AG09309 (cell line): ENCODE measurements at places on chromosomes 16 and 17.

DNA sequence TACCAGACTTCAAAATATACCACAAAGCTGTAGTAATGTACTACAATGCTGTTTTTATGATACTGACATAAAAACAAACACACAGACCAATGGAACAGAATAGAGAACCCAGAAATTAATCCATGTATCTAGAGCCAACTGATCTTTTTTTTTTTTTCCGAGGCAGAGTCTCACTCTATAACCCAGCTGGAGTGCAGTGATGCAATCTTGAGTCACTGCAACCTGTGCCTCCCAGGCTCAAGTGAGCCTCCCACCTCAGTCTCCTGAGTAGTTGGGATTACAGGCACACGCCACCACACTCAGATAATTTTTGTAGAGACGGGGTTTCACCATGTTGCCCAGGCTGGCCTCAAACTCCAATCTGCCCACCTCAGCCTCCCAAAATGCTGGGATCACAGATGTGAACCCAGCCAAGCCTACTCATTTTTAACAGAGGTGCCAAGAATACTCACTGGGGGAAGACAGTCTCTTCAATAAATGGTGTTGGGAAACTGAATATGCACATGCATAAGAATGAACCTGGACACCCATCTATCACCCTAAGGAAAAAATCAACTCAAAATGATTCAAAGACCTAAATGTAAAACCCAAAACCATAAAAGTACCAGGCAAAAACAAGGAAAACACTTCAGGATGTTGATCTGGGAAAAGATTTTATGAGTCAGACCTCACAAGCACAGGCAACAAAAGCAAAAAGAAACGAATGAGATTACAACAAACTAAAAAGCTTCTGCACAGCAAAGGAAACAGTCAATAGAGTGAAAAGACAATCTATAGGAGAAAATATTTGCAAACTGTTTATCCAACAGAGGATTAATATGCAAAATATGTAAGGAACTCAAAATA is 63.1 kb downstream of the STX8 start:
- no peak for DNase-seq

DNA sequence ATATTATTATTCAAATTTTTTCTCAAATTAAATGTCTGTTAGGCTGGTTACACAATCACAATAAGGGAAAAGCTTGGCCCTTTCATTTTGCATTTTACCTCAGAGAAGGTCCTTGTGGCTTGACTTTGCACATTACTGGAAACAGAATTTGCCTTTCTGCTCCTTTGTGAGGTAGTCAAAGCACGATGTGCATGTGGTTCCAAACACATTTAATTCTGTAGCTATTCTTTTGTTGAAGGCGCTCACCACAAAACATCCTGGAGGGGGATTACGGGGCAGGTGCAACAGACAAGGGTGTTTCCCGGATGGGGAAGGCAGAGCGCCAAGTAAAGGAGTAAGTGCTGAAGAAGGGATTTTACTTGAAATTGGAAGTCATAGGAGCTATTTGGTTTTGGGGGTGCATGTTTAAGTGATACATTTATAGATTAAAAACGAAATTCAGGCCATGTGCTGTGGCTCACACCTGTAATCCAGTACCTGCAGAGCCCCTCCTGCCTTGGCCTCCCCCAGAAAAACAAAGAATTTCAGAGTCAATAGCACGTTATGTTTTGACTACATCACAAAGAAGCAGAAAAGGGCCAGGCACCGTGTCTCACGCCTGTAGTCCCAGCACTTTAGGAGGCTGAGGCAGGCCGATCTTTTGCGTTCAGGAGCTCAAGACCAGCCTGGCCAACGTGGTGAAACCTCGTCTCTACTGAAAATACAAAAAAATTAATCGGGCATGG is 31.2 kb upstream of the TENT4B start:
- DNase-seq = no peak

- no peak for DNase-seq
Measured at GRCh38 chr17:81656835-81657234, 493 bp upstream of the PDE6G start.

DNA sequence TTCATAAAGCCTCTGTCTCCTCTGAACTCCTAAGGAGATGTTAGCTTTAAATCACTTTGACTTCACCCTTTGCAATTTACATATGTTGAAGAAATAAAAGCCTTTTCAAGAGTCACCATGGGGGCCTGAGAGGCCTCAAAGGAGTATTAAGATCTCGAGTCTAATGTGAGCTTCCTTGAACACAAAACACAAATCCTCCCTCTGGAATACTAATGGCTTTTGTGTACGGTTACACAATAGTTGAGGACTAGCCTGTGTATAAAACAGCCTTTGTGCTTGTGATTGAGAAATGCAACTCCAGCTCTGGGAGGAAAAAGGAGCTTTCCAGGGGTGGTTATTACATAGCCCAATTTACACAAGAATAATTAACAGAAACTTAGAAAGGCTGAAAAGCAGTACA is 1140.2 kb downstream of the CDH11 start:
- no peak for DNase-seq

DNA sequence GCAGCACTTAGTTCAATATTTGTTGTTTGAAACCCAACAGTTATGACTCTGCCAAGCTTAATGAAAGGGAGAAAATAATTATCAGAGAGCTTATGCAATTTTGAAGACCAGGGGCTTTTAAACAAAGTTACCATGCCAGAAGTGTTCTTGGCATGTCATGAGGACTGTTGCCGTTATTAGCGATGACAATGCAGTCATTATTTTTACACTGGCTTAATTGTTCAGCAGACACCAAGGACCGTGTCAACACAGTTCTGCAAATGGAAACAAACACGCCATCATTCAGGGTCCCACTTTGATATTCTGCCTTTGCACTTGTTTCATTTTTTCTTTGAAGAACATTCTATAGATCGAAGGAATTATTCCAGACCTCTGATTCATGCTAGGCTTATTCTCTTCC is 518.5 kb downstream of the CDH13 start:
- no peak for DNase-seq
